ENCODE measurements at places on chromosomes 1 and 21.

DNA sequence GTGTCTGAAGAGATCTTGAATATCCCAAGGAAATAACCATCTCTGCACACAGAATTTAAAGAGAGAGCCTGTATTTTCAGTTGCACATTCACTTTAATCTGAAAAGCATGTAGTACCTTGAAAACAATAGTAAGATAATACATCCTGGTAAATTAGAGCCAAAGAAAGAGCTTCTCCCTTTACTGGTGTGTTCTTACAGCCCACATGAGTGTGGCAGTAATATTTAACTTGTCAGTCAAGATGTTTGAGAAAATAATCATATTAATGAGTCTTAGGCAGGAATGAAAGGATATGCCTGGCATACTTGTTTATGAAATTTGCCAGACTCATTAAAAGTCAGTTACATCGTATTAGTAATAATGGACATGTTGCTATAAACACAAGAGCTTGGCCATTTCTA is 908.4 kb upstream of the ADGRL4 start:
- DNase-seq, result no peak

DNA sequence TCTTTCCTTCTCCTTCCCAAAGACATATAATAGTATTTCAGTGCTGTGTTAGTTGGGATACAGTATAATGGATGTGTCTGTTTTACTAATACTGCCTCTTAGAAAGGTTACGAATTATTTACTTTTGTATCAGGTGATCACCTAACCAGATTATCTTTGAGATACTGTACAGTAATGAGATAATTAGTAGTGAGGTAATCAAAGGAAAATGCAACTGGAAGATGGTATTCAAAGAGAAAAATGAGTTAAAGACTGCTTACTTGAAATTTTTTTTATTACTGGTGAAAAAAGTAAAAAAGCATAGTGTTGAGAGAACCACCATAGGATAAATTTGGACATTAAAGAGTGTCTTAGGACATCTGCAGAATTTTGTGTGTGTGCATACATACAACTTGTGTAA is 10.9 kb downstream of the SMG7 start:
- no peak for DNase-seq

- DNase-seq, result no peak
These were observed 31.5 kb downstream of the PALMD start for GRCh38 chr1:99677416-99677815.

- DNase-seq, result no peak
These were observed 18.7 kb upstream of the SLAMF1 start for GRCh38 chr1:160665330-160666078.

DNA sequence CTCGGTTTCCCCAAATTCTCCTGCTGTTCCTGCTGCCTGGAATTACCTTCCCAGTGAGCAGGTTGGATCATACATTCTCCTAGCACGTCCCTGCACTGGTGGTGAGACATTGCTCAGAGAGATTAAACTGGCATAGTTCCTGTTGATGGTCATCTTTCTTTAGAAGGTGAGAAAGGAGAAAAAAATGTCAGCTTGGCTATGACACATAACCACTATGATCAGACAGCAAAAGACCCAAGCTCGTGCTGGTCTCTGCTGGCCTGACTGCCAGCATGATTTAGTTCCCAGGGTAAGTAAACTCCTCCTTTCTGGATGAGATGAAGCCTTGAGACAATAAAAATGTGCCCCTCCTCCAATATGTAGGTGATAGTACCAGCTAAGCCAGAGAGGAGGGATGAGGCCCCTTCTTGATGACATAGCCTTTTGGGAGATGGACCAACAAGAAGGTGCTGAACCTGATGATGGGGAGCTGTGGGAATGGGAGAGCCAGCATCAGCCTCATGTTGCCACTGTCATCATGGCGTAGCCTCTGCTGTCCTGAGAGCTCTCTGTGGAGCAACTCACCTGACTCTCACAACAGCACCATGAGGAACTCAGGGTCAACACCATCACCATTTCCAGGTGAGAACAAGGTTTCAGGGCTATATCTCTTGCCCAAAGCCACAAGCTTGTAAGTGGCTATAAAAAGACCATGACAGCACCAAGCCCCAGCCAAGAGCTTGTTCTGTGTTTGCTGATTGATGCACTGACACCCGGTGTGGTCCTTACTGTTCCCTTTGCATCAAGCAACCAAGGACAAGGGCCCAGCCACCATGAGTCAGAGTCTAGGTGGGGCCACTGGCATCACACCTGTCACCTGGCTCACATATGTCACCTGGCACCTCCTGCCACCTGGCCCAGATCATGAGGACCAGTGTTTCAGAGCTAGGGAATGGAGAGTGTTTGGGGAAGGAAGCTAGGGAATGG is 200.0 kb downstream of the MATN1 start:
- no peak for DNase-seq

DNA sequence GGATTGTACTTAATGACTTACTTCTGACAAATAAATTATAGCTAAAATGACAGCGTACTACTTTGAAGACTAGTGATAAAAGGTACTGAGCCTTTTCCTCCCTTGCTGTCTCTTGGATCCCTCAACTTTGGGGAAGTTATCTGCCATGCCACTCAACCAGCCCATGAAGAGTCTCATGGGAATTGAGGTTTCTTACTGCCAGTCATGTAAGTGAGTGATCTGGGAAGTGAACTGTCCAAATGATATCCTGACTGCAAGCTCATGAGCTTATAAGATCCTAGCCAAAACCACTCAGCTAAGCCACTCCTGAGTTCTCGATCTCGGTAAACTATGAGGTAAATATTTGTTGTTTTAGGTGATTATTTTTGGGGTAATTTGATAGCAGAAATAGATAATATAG is 247.8 kb downstream of the NCAM2 start:
- no peak for DNase-seq

GRCh38 chr1:5661196-5662085 is 330.8 kb downstream of the NPHP4 start:
- DNase-seq, result no peak

DNA sequence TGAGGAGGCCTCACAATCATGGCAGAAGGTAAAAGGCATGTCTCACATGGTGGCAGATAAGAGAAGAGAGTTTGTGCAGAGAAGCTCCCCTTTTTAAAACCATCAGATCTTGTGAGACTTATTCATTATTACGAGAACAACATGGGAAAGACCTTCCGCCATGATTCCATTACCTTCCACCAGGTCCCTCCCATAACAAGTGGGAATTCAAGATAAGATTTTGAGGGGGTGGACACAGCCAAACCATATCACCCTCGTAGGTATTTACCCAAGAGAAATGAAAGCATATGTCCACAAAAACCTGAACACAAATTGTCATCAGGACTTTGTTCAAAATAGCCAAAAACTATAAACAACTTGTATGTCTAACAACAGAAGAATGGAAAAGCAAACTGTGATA is 45.9 kb upstream of the TENT5C start:
- no peak for DNase-seq

- peak; percentile 36 for DNase-seq
These were observed 23.8 kb downstream of the TSEN15 start for GRCh38 chr1:184075055-184076029.

GRCh38 chr1:60436186-60436585 is 362.6 kb upstream of the C1orf87 start:
- DNase-seq, result no peak

- DNase-seq, result no peak
These were observed 127.8 kb downstream of the MACF1 start for GRCh38 chr1:39332291-39332690.

- no peak for DNase-seq
These were observed 44.5 kb upstream of the ENAH start for GRCh38 chr1:225697428-225697827.

DNA sequence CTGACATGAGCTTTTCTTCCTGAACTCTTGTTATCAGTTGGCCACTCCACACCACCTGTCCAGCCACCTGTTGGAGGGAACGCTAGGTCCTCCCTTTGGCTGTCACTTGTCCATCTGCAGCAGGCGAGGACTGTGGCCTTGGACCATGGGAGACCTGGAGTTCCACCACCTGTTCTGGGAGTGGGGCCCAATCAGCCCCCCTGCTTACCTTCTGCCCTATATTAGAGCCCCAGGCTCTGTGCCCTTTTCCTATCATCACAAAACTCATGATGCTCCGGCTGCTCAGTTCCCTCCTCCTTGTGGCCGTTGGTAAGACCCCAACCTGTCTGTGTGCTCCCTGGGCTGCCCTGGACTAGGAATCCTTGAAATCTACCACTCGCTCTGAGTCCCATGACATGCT is at the start of gene CELA3A:
Gene CELA3A (plus strand): TSS at position 249 of the 400 bp plus-strand sequence. CDS start 18 bp downstream, at position 267.
- no peak for DNase-seq

- peak; percentile 14 for DNase-seq
These were observed 1292.6 kb downstream of the BRINP3 start for GRCh38 chr1:189185097-189185496.

DNA sequence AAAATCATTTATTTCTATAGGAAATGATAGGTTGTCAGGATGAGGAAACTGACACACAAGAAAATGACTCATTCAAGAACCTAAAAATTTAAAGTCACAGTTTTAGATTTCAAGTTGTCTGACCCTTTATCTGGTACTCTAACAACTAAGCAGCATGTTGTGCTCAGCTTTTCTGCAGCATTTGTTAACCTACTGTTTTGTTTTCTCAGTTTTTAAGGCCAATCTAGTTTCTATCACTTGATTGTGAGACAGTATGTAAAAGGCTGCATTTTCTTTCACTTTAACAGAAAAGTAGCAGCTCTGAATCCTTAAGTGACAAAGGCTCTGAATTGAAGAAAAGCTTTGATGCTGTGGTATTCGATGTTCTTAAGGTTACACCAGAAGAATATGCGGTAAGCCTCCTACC is 59.1 kb downstream of the RALGPS2 start:
- DNase-seq, result no peak

- DNase-seq, result no peak
These were observed 27.6 kb upstream of the HUNK start for GRCh38 chr21:31845151-31845729.

- DNase-seq, result no peak
These were observed 533.6 kb downstream of the PTPRC start for GRCh38 chr1:199172171-199173124.

DNA sequence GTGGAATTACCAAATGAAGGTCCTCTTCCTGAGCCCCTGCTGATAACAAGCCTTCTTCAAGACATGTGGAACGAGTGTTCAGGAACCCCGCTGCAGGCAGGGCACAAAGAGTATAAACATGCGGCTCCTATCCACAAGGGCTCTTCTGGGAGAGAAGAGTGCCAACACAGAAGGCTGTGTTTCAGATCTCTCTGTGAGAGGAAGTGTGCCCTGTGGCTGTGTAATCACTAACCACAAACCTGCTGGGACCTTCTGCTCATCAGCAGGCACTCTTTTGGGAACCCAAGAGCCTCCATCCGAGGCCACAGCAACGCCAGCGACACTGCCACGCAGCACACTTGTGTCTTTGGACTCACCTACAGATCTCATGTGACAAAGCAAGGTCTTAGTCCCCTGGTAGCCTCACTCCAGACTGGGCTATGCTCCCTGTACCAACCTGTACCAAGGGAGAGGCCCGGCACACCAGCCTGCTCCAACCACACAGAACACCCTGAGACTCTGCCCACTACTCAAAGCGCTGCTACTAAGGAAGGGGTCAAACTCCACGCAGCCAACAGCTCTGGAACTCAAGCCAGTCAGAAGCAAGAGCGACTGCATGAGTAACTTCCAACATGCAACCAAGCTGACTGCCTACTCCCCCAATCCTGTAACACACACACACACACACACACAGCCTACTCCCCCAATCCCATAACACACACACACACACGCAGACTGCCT is 7.8 kb downstream of the PTTG1IP start:
- DNase-seq, result no peak

DNA sequence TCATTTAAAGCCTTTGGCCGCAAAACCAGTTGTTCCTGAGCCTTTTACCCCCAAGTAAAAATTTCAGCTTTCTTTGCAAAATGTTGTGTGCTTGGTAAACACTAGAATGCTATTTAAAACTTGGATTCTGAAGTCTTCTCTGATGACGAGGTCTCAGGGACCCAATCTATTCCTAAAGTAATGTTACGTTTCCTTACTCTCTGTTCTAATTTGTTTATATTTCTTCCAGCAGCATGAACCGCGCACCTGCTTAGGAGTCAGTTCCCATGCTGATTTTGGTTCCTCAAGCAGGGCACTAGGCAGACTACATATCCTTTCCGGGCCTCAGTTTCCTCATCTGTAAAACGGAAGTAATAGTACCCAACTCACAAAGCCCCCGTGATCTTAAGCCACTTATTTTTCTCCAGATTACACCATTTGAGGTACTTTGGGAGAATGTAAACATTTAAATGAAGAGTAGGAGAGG is 969 bp upstream of the ALDH4A1 start:
- no peak for DNase-seq

GRCh38 chr1:180494370-180494769 is 8.0 kb downstream of the ACBD6 start:
- DNase-seq, result no peak

DNA sequence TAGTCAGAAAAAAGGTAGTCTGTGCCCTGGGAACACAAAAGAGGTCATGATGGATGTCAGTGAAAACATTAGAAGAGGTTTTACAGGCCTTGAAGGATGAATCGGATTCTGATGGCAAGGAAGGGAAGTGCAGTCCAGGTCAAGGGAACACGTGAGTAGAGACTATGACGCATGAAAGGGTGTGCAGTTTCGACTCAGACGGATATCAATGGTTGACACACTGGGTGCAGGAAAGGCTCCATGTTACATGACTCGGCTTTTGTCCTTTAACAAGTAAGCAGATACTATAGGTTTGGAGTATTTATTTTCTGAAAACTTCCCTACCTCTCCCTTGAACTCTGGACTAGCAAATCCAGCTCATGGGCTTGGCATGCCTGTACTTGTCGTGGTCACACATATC is 55.3 kb downstream of the SEC16B start:
- no peak for DNase-seq

- DNase-seq, result no peak
These were observed 29.9 kb upstream of the DDAH1 start for GRCh38 chr1:85494904-85495266.

DNA sequence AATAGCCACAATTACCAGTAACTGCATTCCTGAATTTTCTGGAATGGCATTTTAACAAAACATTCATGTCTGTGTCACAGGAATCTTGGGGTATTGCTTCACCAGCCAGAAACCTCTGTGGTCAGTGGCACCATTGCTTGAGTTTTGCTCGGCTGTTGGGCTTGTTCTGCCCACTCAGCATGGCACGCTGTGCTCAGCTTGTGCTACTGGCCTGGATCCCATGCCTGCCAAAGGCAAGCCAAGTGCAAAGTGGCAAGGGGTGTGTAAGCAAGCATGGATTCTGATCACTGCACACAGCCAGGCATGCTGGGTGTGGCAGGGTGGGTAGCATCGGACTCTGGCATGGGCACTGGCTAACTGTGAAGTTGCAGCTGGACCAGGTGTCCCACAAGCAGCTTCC is 1150.9 kb downstream of the MRPL39 start:
- no peak for DNase-seq

DNA sequence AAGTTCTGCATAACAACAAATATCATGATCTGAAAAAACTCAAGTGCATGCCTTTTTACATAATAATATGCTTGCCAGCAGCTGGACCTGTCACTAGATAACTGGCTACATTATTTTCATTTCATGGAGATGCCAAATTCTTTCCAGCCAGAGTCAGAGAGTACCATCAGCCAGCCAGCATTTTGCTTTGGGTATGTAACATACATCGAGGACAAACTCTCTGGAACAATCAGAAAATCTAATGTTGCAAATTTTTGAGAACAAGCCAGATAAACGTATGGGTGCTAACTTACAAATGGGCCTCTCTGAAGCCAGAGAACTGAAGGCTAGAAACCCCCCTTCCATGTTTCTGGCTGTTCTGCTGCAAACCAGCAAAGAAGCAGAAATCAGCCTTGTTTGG is 76.3 kb upstream of the BACE2 start:
- no peak for DNase-seq
